ENCODE measurements at places on chromosomes 7 and 10. TPM values are rescaled to one million over a fixed set of nuclear protein-coding genes. Genes with fewer than 3 reads are reported as not detected.

Gene OSBPL3
- total RNA-seq = 37.5 TPM

DNA sequence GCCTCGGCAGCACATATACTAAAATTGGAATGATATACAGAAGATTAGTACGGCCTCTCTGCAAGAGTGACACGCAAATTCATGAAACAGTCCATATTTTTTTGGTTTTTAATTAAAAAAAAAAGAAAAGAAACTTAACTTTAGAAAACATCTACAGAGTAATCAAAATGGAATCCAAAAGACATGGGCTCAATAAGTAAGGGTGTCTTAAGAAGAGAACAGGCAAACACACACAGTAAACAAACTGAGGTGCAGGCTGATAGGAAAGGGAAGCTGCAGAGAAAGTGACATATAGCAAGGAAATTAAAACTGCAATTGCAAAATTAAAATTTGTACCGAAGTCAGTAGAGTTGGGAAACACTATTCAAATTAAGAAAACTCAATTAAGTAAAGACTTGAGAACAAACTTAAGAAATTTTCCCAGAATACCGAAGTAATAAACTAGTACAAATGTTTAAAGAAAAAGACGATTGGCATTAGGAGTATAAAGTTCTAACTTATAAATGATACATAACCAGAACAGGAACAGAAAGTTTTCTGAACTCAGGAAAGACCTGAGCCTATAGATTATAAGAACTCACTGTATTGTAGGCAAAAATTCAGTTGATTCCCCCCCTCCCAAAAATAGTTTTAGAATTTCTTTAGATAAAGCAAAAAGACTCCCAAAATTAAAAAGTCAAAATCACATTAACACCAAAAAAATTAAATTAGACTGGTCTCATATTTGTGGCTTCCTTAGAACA lies 16.3 kb downstream of the MTPN start:
- no peaks in the 10 kb centered on the region for H3K27me3 ChIP-seq
- H3K4me3 ChIP-seq = no peak overlapping the region
- H3K27ac ChIP-seq = no peak overlapping the region
- no peak for DNase-seq

- no peak for DNase-seq
- H3K4me3 ChIP-seq = no peak overlapping the region
- H3K27me3 ChIP-seq = no peaks in the 10 kb centered on the region
- no peaks in the 10 kb centered on the region for H3K36me3 ChIP-seq
- H3K4me1 ChIP-seq = peaks cover 7% of the 10 kb centered on the region
Observed at GRCh38 chr10:77970869-77971803, 44.6 kb upstream of the DLG5 start.

DNA sequence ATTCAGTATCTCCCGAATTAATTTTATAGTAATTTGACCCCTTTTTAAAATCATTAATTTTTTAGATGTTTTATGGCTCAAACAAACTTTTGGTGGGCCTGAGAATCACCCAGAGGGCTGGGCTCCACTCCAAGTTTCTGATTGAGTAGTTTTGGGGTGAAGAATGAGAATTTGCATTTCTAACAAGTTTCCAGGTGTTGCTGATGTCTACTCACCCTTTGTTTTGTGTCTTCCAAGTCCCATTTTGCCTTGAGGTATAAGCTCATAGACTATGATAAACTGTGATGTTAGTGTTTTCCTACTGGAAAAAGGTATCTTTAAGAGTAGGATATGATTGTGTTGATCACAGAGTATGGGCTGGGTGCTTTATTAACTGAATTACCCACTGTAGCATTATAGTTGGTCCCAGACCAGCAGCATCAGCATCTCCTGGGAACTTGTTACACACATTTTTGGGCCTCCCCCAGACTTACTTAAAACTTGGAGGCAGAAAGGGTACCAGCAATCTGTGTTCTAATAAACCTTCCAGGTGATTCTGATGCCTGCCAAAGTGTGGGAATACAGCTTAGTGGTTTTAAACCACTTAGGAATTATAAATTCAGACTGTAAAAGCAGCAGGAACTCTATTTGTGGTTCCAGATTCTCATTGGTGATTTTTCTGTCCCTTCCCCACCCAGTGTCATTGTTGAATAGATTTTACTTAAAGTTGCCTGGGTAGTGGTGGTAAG lies 19.1 kb downstream of the ZNRF2 start:
- DNase-seq = no peak
- no peaks in the 10 kb centered on the region for H3K36me3 ChIP-seq
- H3K4me3 ChIP-seq = no peak overlapping the region
- no peak overlapping the region for H3K27ac ChIP-seq
- no peaks in the 10 kb centered on the region for H3K27me3 ChIP-seq

DNA sequence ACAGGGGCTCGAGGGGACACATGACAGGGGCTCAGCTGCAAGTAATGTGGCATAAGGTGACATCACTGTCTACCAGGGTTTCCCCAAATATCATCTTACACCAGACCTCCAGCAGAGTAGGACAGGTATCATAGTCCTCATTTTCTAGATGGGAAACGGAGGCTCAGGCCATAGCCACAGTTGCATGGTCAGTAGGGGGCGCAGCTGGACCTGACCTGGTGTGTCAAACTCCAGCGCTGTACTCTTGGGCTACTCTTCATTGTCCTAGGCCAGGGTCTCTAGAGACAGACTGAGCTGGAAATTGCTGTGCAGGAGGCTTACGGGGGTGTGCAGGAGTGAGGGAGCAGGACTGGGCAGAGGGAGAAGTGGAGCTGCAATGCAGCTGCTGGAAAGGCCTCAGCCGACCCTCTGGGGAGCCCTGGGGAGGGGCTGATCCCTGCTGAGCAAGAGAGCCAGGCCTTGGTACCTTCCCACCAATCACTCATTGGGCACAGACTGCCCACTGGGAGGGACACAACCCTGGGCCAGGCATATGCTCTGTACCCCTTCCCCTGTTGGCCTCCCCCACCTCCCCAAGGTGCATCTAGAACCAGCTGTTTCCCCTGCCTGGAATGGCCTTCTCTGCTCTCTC lies 89.9 kb downstream of the CDH23 start:
- H3K27me3 ChIP-seq = peaks cover 10% of the 10 kb centered on the region
- H3K4me3 ChIP-seq = no peak overlapping the region
- peaks cover 20% of the 10 kb centered on the region for H3K36me3 ChIP-seq
- peak; percentile 82 for DNase-seq
- no peaks in the 10 kb centered on the region for H3K4me1 ChIP-seq

GRCh38 chr10:133009218-133009950 lies 67.0 kb upstream of the CFAP46 start:
- peaks cover 13% of the 10 kb centered on the region for H3K27me3 ChIP-seq
- no peak for DNase-seq
- no peaks in the 10 kb centered on the region for H3K36me3 ChIP-seq
- H3K27ac ChIP-seq = no peak overlapping the region
